ENCODE measurements at places on chromosomes 5 and 9.

DNA sequence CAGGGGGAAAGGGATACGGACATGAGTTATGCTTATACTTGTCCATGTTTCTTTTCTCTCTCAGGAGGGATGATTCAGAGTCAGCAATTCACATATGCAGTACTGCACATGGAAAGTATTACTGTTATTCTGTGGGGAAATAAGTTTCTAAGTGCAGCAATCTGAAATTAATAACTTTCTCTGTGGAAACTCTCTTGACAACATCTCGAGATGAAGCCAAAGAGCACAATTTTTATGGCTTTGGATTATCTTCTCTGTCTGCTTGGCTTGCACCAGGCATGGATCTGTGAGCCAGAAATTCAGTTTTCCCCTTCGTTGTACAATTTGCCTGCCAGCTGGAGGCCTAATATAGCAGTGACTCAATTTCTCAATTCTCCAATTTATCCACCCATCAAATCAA lies 2.5 kb upstream of the NDFIP1 start:
- DNase-seq: no peak

- DNase-seq: no peak
Measured at GRCh38 chr5:137888466-137888862, 793 bp upstream of the PKD2L2 start.

GRCh38 chr9:81373294-81373693 lies 316.1 kb downstream of the TLE1 start:
- no peak for DNase-seq

GRCh38 chr5:80198399-80198798 lies 57.4 kb downstream of the SERINC5 start:
- no peak for DNase-seq

DNA sequence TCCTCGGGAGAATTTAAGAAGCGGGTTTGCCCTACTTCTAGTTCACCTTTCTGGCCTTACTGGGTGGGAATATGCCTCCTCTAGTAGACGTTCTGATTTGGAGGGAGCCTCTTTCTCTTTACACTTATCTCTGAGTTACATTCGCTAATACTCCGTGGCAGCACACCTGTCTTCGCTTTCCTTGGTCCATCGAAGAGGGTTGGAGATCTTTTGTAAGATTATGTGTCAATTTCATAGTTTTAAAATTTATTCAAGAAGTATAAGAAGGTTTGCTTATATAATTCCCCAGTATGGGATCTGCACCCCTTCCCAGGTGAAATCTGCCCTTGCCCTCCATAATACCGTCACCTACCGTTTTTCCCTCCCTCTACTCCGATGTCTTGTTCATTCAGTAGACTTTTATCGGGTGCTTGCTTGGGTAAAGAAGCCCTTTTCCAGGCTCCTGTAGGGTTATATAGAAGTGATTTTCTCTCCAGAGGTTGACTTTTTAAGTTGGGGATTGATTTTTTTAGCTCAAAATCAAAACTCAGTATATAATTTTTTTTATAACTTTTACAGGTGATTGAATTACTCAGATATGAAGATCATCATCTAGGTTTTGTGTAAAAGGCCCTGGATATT lies 1.1 kb downstream of the GPBP1 start:
- no peak for DNase-seq

DNA sequence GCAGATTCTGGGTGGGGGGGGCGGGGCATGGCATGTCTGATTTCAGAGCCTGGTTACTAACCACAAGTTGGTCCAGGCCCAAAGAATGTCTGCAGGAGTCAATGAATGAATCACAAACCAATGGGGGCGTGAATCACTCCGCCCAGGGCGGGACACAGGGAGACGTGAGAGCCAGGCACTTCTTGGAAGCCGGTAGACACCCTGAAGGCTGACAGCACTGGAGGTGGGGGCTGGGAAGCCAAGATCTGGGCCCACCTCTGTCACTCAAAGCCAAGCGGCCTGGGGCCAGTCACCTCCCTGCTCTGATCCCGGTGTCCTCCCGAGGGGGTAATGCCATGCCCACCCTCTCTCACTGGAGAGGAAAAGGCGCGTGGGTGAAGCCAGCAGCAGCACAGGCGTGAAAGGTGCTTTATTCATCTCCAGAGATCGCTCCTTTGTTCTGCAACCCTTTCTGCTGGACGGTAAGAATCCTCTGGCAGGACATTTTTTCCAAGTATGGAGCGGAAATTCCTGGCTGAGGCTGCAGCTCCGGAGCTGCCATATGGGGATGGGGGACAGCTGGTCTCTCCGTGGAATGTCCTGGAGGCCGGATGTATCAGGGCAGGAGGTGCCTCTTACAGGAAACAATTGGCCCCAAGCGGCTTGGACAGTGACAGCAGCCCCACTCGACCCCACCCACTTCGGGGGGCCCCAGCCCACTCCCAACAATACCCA lies 85.0 kb downstream of the STK10 start:
- DNase-seq: no peak

DNA sequence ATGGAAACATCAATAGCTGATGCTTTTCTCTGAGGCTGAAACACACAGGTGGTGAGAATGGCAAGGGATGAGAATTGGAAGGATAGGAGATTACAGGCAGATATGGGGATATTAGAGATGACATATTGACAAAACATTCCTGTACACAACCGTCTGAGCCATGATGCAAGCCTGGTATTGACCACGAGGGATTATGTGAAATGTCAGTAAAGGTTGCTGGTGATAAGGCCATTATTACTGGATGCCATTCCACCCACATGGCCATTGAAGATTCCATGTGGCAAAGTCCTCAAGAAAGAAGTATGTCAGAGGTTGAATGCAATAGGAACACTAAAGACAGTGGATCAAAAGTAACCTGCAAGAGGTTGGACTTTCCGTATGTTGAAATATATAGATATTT lies 15.7 kb downstream of the GRAMD2B start:
- DNase-seq: no peak

- DNase-seq: no peak
Measured at GRCh38 chr9:77987880-77988525, 43.6 kb downstream of the GNAQ start.

DNA sequence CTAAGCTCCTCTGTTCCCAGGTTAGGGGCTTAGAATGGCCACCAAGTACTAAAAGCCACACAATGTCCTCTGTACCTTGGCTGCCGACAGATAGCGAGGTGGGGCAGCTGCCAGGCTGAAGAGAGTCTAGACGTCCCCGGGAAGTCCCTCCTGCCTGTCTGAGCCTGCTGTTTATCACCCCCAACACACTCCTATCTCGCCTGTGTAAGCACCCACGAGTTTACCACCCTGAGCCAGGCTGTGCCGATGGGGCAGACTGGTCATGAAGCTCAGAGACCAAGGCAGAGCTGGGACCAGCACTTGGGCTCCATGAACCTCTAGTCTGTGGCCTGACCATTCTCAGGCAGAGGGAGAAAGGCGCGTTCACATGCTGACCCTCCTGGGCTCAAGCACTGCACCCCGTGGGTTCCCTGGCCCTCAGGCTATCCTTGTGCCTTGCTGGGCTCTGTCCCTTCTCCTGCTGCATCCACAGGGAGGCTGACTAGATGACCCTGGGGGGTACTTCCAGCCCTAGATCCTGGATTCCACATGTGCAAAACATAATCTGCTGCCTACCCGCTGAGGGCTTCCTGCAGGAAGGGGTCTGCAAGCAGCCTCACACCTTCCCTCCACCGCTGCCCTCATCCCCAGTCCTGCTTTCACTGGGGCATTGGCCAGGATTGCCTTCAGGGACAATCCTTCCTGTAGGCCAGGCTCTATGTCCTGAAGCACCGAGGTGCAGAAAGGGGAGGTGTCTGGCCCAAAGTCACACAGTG lies 18.6 kb upstream of the SLC25A51 start:
- DNase-seq: no peak

DNA sequence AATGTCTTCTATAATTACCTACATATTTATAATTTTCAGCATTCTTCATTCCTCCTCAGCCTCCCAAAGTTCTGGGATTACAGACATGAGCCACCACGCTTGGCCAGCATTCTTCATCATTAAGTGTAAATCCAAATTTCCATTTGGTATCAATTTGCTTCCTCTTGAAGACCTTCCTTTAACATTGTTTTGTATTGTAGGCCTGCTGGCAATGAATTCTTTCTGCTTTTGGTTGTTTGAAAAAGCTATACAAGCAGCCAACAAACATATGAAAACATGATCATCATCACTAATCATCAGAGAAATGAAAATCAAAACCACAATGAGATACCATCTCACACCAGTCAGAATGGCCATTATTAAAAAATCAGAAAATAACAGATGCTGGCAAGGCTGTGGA lies 56.4 kb downstream of the GCNT4 start:
- DNase-seq: no peak

DNA sequence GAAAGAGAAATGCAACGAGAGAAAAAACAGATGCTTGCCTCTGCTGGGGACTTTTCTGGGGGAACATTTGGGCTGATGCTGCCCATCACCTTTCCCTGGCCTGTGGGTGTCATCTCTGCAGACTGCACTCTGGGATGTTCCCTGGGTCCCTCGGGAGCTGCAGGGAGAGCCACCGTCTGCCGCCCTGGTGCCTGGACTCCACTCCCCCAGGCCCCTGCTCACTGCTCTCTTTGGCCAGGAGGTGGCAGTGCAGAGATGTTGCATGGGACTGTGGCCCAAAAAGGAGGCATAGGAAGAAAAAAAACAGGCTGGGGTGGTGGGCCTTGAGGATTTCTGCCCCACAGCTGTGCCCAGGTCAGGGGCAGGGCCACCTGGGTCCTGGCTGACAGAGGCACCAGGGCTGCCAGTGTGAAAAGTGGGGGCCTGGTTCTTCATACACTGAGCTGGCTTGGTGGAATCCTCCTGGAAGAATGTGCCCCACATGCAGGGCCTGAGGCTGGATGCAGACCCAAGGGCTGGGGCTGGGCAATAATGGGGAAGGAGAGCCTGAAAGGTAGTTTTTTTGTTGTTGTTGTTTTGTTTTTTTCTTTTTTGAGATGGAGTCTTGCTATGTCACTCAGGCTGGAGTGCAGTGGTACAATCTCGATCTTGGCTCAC lies 353.6 kb downstream of the SLIT3 start:
- DNase-seq: no peak

- no peak for DNase-seq
Measured at GRCh38 chr5:167785901-167786300, 505.5 kb upstream of the WWC1 start.

GRCh38 chr5:127649018-127649439 lies at the start of gene CTXN3:
Gene CTXN3, plus strand, starts transcription at chr5:127649082. Its CDS starts 8,440 bp downstream, at chr5:127657522.
- no peak for DNase-seq

DNA sequence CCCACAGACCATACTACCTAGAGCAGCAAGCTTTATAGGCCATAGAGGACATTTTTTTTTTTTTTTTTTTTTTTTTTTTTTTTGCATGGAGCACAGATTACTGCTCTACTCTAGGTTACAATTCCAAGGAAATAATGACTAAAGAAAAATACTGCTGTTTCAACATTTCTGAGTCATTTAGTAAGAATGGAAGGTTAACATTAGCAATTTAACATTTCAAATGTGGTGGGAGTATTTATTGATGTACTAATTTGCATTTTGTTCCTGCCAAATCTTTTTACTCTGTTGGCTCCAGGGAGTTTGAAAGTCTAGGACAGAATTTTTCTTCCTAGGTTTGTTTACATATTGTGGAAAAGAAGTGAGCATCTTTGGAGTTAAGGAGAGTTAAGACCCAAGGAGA lies 142.1 kb upstream of the CCDC152 start:
- no peak for DNase-seq

DNA sequence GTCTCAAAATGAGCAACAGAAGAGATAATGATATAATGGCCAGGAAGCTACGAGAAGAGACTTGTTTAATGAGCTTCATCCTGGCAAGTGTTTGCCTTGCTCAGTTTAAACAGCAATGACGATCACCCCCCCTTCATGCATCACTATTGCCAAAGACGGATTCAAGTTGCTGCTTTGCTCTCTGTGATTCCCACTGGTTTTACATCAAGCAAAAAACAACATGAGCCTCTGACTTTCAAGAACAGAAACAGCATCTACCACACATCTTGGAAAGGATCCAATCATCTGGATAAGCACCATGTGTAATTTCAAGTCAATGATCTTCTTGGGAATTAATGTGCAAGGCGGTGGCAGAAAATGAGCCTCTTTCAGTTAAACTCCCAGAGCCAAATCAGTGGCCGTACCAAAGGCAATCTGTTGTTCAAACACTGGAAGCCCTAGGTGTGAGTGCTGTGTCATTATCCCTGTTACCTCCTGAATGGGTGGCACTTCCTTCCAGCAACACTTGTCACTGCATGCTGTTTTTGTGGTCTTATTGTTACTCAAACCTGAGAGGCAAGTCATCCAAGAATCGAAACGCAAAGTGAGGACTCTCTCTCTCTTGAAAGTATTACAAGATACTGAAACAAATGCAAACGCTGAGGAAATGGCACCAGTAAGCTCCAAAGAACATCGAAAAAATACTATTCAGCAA lies 72.8 kb downstream of the MED27 start:
- peak; percentile 17 for DNase-seq

GRCh38 chr5:148466236-148466580 lies 82.5 kb downstream of the FBXO38 start:
- DNase-seq: no peak

GRCh38 chr9:95077053-95077765 lies 240.3 kb downstream of the FANCC start:
- no peak for DNase-seq

DNA sequence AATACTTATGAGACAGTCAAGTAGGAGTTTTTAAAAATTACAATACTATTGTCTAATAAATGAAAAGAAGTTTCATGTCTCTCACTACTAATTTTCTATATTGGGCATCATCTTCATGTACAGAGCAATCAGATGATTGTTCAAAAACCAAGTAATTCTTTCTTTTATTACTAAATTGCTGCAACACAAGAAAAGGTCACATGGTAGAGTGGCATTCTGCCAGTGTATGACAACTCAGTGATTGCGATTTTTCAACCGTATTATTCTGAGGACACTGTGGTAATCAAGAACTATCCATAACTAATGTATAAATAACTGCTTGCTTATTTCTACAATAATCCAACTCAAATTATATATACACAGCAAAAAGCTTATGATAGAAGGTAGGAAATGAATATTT lies 96.7 kb upstream of the GRHPR start:
- DNase-seq: no peak

DNA sequence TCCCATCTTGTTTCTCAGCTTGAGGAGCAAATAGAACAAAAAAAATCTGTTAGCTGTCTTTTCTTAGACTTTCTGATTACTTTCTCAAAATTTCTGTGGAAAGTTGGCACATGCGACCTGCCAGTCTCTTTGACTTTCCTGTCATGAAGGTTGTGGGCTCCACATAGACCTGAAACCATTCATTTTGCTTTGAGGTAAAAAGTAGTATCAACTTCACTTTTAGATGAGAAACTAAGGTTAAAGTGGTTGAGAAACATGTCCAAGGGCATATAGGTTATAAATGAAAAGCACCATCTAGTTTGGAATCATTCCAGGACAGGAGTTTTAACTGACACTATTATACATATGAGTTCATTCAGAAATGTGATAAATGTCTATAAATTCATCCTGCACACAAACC lies 42.7 kb downstream of the ST8SIA4 start:
- no peak for DNase-seq

DNA sequence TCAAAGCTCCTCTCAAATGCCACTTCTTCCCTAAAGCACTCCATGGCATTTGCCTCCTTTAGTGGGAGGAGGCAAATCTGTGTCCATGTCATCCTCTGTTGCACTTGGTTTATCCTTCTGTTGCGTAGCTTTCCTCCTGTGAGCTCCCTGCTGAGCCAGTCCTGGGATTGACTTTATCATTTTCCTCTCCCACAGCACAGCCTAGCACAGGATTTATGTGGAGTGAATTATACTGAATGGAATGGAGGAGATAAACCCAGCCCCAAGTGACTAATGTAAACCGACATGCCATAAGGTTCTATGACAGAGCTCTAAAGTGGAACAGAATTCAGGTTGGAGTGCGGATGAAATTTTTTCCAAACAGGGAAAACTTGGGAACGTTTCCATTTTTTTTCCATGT lies 26.4 kb upstream of the TOMM5 start:
- DNase-seq: no peak

- no peak for DNase-seq
Measured at GRCh38 chr5:119393201-119393691, 37.4 kb downstream of the TNFAIP8 start.

Measured in stimulated activated CD4-positive, alpha-beta T cell treated with anti-CD3 and anti-CD28 coated beads, Interleukin-12 subunit alpha, Interleukin-12 subunit beta, amount 100 ng/mL, for 24 hours (primary cell).